ENCODE measurements at places on chromosomes 7 and 10.

- DNase-seq: no peak
Measured at GRCh38 chr7:149801816-149802215, 28.4 kb upstream of the ZNF467 start.

DNA sequence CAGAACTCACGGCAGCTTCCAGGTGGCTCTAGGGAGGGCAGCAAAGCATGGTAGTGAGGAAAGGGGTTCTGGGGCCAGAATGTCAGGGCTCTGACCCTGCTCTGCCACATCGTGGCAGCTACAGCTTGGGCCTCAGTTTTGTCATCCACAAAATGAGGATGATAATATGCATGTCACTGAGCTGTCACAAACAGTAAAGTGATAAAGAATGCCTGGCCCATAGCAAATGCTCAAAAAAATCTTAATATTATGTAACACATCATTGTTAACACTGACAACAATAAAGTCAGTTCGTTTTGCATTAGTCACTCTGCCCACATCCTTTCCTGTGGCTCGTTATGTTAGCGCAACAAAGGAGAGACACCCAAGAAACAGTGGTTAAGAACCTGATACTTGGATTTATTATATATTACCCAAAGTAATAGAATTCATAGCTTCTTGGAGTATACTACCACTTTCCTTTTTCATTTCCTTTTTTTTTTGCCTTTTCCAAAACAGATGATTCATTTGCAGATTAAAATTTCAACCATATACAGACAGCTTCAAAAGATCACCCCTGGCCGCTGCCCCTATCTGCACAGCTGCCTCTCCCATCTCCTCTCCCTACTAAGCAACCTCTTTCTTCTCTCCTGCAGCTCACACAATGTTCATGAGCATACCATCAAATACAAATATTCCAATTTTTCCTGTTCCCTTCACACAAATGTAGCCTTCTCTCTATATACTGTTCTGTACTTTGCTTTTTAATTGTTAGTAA, 45.5 kb upstream of the DDC start:
- no peak for DNase-seq

DNA sequence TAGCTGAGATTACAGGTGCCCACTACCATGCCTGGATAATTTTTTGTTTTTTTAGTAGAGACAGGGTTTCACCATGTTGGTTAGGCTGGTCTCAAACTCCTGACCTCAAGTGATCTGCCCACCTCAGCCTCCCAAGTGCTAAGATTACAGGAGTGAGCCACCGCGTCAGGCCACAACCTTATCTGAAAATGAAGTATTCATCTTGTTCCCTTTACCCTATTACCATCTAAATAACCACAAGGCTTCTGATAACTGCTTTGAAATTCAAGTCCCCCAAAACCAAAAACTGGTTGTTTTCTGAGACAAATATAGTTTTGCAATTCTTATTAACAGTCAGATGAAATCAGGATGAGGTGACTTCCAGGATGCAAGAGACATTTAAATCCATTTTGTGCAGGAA, 2.4 kb downstream of the TCTN3 start:
- no peak for DNase-seq

- DNase-seq: peak; percentile 20
Measured at GRCh38 chr10:55369670-55370420, 568.8 kb upstream of the PCDH15 start.

DNA sequence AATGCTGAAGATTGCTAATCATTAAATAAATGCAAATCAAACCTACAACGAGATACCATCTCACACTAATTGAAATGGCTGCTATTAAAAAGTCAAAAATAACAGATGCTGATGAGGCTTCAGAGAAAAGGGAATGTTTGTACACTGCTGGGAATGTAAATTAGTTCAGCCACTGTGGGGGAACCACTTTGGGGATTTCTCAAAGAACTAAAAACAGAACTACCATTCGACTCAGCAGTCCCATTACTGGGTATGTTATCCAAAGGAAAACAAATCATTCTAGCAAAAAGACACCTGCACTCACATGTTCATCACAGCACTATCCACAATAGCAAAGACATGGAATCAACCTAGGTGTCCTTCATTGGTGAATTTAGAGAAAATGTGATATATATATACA, 379.0 kb upstream of the CNTNAP2 start:
- no peak for DNase-seq

DNA sequence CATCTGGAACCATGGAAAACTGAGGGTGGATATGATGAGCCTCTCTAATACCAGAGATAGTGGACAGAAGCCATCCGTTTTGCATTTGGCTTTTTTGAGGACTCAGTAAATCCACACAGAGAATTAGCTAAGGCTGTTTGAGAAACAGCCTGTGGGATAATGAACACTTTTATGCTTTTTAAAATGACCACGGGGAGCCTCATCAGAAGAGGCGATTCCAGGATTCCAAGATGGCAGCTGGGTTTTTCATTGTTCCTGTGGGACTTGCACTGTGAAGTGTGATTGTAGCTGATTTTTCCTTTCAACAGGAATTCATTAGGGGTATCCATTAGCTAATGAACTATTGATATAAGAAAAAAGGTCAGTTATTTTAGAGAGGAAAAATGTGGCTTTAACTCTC, 353.2 kb downstream of the AUTS2 start:
- DNase-seq: no peak

DNA sequence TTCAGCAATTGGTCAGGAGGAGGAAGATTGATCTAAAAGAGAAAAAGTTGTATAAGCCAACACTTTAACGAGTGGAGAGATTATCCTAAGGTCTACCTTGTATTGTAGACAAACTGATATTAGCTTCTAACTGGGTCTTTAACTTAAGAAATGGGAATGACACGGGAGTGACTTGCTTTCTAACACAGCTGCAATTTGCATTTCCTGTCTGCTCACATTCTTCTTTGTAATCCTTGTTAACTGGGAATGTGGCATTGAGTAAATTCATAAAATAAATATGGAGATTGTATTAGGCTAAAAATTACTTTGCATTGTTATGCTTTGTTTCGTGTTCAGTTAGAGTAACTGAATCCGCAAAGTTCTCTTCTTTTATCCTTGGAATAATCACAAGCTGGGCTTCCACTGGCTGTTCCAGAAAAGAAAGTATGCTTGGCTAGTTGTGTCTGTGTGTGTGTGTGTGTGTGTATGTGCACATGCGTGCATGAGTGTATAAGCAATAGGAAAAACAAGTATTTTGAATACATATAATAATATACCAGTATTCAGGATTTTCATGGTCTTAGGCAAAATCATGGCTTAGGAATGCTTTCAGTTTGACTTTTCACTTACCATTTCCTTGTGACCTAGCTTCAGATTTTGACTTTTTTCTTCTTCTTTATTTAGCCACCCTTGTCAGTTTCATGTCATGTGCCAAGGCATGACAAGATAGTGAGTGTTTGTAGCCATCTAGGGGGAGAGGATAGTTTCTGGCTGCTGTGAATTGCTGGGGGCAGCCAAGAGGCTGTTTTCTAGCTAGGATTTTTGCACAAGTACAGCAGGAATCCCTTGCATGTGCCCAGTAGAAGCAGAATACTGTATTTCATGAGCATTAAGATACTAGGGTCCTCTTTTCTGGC, 54.5 kb upstream of the FZD8 start:
- DNase-seq: no peak

DNA sequence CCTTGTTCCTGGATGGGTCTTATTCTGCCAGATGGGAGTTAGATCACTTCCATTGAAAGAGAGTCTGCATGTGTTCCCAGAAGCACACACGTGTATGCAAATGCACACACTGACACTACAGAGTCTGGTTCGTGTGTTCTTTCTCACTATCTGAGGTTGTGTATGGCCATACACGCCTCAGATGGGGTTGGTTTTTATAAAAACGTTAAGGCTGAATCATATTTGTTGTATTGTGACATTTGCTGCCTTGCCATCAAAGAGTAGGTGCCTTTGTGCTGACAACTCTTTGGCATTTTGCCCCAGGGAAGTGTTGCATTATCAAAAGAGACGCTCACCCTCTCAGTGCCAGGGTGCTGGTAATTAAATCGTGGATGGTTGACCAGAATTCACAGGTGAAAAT, 37.7 kb upstream of the HDAC9 start:
- DNase-seq: no peak

- peak; percentile 23 for DNase-seq
Measured at GRCh38 chr7:142412551-142413193, 154.8 kb upstream of the PRSS58 start.

DNA sequence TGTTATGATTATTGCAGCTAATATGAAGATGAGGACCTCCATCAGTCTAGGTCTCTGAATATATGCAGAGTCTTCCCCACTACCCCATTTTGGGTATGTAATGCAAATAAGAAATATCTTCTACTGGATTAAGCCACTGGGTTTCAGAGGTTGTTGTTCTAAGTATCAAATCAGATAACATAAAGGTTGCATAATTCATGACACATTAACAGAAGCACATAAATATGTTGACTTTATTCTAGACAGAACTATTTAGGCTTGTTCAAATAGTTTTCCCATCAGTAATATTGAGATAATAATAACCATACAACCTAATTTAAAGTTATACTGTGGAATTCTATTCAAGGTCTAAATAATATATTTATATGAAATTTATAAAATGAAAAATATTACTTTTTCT, 157.1 kb downstream of the ETV1 start:
- no peak for DNase-seq

- DNase-seq: no peak
Measured at GRCh38 chr10:22379059-22379458, 33.8 kb downstream of the SPAG6 start.

DNA sequence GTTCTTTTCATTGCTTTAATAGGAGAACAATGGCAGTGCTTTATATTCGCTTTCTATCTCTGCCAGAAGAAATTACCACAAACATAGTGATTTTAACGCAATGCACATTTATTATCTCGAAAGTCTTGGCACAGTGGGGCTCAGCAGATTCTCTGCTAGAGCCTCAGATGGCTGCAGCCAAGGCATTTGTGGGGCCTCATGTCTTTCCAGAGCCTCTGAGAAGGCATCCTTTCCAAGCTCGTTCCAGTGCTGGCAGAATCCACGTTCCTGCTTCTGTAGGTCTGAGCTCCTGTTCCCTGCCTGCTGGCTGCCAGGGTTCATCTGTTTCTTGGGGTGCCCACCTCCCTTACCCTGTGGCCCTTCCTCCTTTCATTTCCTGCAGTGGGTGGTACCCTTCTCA, 60.2 kb downstream of the LRRC18 start:
- DNase-seq: no peak

GRCh38 chr10:97072851-97073665, 112.7 kb downstream of the SLIT1 start:
- DNase-seq: peak; percentile 84

GRCh38 chr7:105065104-105065503, 51.1 kb downstream of the KMT2E start:
- DNase-seq: no peak

GRCh38 chr10:10605551-10606081, 412.1 kb upstream of the CELF2 start:
- DNase-seq: no peak

- no peak for DNase-seq
Measured at GRCh38 chr10:34959786-34960185, 130.4 kb downstream of the CUL2 start.

DNA sequence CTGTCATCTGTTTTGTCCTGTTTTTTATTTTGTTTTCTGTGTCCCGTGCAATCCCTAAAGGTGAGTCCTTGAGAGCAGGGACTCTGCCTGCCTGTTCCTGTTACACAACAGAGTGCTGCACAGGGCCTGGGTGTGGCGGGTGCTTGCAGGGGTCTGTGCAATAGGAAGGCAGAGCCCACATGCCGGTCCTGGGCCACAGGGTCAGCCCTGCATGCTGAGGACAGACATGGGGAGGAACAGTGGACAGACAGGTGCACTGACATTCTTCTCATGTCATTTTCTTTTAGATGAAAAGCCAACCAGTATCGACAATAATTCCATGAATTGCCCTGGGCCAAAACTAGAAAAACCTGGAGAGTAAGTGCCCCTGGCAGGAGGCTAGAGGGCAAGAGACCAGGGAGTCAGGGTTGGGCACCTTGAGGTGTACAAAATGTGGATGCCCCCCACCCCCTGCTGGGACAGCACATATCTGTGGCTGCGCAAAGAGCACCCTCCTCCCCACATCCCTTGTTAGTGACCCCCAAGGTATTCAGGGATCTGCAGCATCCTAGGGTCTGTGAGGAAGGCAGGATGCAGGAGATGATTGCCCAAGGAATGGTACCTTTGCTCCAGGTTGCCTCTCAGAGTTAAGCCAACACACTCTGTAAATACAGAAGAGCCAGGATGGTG, 19.9 kb downstream of the ANTXRL start:
- DNase-seq: no peak

DNA sequence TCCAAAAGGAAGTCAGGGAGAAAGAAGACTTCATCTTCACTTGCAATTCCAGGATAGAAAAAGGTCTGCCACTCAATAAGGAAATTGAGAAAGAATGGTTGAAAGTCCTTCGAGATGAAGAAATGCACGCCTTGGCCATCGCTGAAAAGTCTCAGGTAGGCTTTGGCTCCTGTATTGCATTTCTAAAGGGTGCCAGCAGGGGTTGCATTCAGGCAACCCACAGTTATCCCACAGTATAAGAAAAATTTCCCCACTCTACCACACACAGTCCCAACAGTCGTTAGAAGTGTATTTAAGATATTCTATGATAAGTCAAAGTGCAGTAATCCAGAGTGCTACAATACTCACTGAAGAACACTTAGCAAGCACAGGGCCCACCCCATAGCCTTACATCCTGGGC, 93.4 kb upstream of the FGL2 start:
- DNase-seq: no peak

DNA sequence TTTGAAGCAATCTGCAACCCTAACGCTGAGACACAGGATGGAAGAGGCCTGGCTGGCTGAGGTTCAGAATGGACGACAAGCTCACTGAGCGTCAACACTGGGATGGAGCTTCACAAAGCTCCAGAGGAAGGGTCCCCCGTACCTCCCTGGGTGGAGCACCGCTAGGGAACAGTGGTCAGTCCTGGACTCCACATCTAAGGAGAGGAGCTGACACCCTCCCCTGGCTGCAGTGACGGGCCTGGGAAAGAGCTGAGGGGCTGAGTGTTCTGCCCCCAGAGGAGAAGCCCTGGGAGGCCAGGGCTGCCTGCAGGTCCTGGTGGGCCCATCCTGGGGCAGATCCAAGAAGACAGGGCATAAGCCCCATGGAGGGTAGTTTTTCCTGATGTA, 146.2 kb downstream of the ARHGAP22 start:
- no peak for DNase-seq

DNA sequence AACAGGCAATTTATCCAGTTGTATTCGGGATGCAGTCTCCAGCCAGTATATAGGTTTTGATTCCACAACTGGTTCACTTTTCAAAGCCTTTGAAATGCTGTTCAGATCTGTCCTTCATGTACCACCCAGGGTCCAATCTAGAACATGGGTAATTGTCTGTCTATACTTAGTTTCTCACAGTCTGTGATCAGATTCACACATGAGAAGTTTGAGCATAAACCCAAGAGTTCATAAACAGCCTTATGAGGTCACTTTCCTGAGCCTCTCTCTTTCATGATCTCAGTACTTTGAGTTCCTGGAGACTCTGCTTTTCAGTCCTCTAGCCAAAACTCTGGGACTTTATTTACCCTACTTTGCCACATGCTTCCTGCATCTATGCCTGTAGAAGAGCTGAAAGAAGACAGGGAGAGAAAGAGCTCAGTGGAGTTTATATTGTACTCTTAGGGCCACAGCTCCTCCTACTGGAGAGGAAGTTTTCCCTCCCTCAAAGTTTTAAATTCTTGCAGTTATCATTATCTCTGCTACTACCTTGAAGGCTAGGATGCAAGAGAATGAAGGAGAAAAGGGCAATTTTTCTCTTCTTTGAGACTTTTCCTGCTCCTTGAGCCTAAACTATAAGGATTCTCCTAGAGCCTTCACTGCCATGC, 172.0 kb downstream of the ZEB1 start:
- DNase-seq: peak; percentile 17

- DNase-seq: no peak
Measured at GRCh38 chr7:27943241-27943640, 203.3 kb downstream of the TAX1BP1 start.
